Stimulated activated naive CD4-positive, alpha-beta T cell treated with Interleukin-2 at 50 U/mL for 16 hours (primary cell): ENCODE measurements at places on chromosomes 1 and 21.

- no peak for DNase-seq
Measured at GRCh38 chr1:177054542-177054941, 110.0 kb downstream of the ASTN1 start.

DNA sequence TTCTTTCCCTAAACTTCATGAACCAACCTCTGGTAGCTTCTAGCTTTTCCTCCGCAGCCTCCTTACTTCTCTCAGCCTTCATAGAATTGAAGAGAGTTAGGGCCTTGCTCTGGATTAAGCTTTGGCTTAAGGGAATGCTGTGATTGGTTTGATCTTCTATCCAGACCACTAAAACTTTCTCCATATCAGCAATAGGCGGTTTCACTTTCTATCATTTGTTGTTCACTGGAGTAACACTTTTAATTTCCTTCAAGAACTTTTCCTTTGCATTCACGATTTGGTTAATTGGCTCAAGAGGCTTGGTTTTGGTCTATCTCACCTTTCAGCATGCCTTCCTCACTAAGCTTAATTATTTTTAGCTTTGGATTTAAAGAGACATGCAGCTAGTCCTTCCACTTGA lies 5.1 kb downstream of the URB2 start:
- DNase-seq: no peak

DNA sequence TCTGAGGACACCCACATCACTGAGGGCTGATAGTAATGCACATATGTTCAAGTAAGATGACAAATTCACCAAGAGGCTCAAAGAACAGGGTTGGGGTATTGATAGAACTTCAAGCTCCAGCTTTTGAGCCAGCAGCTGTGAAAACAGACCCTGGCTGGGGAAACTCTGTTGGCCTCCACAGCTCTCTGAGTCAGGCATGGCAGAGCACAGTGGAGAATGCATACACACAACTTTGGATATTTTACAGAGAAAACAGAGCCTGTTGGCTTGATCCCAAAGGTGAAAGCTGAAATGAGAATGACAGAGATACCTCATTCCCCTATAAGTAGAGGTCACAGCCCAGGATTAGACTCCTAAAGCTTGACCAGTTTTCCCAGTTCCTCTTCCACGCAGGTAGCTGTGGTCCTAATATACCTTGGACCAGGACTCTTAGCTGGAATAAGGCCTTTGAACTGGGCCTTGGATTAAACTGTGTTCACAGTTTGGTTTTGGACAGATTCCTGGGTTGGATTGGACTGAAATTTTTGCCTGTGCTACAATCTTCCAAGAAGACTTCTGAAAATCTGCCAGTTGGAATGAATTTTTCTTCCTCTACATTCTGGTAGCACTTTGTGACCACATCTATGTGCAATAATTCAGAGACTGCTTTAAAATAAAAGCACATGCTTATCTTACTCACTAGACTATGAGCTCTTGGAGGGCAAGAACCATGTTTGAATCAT lies 101.6 kb upstream of the HMGB4 start:
- DNase-seq: no peak

- peak; percentile 49 for DNase-seq
Measured at GRCh38 chr1:154423304-154423987, 18.3 kb downstream of the IL6R start.

- DNase-seq: no peak
Measured at GRCh38 chr1:236540813-236541465, 17.2 kb downstream of the LGALS8 start.

DNA sequence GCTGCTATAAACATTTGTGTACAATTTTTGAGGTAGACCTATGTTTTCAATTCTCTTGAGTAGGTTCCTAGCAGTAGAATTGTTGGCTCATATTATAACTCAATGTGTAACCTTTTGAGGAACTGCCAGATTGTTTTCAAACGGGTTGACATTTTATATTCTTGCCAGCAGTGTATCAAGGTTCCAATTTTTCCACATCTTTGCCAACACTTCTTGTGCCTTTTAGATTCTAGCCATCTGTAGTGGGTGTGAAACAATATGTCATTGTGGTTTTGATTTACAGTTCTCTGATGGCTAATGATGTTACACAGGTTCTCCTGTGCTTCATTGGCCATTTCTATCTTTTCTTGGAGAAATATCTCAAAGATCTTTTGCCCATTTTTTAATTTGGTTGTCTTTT lies 36.4 kb downstream of the MAP3K7CL start:
- DNase-seq: no peak

GRCh38 chr1:95426772-95427171 lies 192.8 kb downstream of the RWDD3 start:
- DNase-seq: no peak

DNA sequence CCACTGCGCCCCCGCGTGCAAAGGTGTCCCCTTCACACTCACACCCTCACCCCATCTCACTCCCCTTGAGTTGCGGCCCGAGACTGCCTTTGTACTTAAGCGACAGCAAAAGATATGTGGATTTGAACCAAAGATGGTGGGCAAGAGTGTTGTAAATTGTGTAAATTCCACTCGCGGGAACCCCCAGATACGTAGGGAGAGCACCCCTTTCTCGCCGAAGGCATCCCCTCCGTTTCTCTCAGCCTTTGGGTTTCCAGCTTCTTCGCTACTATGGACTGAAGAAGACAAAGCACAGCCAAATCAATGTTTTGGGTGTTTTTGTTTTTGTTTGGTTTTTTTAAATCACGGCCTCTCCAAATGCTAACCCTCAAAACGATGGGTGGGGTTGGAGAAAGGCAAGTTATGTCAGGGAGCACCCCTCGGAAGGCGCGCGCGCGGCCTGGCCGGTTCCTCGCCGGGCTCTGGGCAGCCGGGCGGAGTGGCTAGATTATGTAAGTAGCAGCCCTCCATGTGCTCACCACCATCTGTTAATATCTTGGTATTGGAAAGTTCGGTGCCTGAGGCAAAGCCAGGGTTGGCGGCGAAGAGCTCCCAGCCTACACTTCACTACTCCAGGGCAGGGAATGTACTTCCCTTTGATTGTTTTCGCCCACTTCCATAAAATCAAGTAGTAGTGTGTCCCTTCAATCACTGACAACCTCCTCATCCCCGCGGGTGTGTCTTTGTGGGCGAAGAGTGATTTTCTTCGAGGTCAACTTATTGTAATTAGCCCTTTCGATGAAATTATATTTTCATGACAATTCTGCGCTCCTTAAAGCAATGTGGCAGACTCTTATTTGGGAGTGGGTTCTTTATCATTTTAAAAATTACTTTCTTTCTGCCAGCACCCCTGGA lies 4.0 kb upstream of the PROX1 start:
- DNase-seq: no peak

- DNase-seq: no peak
Measured at GRCh38 chr1:13779930-13780329, 79.9 kb downstream of the PRDM2 start.

- DNase-seq: no peak
Measured at GRCh38 chr1:225987491-225988316, 11.4 kb downstream of the SDE2 start.

DNA sequence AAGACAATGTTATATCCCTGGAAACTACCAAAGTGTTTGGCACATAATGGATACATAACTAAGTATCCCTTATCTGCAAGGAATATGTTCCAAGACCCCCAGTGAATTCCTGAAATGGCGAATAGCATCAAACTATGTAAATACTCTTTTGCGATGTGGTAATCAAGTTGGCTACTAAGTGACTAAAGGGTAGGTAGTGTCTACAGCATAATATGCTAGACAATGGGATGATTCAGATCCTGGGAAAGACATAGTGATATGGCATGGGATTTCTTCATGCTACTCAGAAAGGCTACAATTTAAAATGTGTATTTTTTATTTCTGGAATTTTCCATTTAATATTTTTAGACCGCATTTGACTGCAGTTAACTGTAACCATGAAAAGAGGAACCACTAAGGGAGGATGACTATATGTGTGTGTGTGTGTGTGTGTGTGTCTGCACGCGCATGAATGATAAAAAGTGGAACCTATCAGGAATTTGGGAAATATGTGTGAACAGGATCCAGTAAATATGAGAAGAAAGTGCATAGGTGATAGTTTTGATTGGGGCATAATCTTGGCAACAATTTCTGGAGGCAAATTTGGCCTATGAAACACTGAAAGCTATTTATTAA lies 1899.9 kb downstream of the NCAM2 start:
- no peak for DNase-seq

GRCh38 chr1:155063550-155064110 lies at the start of gene EFNA4:
TSS of gene EFNA4 (plus strand) at chr1:155063740. CDS start at chr1:155063824, 84 bp downstream.
- peak; percentile 83 for DNase-seq

- DNase-seq: no peak
Measured at GRCh38 chr1:204106825-204107224, 33.9 kb downstream of the SOX13 start.

GRCh38 chr1:203791498-203791897 lies 3.9 kb upstream of the ZBED6 start:
- DNase-seq: no peak

- no peak for DNase-seq
Measured at GRCh38 chr1:94614168-94614815, 72.7 kb upstream of the F3 start.

GRCh38 chr1:78894811-78895210 lies 111.7 kb downstream of the ADGRL4 start:
- DNase-seq: no peak

GRCh38 chr1:210747890-210748289 lies 386.1 kb downstream of the KCNH1 start:
- no peak for DNase-seq

DNA sequence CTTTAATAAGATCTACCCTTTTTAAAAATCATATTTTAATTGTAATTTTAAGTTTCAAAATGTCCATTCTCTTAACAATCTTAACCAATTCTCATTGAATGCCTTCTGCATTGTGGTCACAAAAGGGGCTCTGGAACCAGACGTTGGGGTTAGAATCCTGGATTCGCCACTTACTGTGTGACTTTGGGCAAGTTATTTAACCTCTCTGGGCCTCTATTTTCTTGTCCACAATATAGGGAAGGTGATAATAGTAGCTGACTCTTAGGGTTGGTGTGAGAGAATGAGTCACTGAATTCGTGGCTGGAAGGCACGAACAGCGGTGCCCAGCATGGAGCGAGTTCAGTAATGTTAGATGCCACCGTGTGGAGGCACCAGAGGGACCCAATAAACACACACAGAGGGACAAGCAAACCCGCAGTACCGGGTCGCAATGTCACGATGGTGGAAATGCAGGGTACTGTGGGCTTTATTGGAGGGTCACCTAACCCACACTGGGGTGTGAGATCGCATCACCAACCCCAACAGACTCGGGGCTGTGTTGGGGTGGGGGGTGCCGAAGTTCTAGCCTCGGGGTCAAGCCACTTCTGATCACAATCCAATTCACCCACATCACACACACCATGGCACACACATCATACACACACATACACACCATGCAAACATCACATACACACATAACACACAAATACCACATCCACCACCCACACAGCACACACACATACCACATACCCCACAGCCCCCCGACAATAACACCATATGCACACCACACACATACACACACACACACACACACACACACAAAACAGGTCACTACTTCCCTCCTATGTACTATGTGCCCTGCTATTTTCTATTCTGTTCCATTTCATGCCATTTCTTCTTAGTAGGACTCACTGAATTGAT lies 27.0 kb upstream of the IFNAR2 start:
- no peak for DNase-seq
